ENCODE measurements at places on chromosomes 11 and 22.

DNA sequence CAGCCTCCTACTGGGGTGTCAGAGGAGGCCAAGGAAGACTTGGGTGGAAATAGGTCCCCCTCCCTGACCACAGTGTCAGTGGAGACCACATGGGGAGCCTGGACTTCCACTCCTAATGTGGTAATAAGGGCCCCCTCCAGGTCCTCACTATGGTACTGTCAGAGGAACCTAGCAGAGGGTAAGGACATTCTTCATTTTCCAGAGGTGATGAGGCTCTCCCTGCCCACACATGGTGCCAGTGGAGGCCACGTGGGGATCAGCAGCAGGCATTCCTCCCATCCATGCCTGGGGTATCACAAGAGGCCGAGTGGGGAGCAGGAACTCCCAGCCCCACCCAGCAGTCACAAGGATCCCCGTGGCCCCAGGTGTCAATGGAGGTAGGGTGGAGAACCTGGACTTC lies 6.5 kb upstream of the CLDN5 start:
- DNase-seq = no peak

DNA sequence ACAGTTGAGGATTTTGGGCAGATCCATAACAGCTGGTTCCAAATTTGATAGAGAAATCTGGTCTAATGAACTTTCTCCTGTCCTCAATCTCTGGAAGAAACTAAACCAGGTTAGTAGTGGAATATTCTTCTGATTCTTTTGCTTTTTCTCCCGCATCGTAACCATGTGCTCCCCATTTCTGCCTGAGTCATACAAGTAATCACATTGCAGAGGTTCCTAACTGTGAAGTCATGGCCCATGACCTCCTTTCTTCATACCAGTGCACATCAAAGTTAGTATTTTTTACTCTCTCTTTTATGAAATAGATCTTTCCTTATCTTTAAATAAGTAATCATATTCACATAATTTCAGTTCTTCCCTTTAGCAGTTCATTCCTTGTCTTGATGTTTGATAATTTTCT lies 249.0 kb downstream of the DYNC2H1 start:
- DNase-seq = no peak

- no peak for DNase-seq
These were observed 30.5 kb upstream of the GNB1L start for GRCh38 chr22:19884954-19885751.

GRCh38 chr11:9941991-9942390 lies 278.1 kb downstream of the SWAP70 start:
- DNase-seq = no peak

DNA sequence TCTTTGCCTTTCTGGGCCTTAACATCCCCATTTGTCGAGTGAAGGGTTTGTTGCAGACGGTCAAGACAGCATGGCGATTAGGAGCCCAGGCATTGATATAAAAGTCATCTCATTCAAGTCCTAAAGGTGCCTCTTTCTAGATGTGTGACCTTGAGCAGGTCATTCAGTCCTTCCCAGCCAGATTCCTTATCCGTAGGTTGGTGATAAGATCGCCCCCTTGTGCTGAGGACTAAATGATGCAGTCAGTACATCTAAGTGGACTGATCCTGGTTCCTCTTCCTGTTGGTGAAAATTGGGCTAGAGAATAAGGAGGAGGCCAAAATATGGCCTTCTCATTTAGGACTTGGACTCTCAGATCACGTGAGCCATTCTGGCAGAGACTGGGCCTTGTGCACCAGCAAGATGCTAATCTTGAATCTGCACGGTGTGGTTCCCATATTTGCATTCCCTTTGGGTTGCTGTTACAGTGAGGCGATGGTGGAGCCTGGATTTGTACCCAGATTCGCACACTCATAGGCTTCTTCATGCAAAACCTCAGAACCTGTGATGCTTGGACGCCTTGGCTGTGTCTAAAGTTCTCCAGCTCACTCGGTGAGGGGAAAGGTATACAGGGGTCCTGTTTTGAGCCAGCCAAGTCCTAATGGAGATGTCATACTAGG lies 156.8 kb downstream of the MYO18B start:
- peak; percentile 15 for DNase-seq

Measured in H54 (cell line).